Stimulated activated CD8-positive, alpha-beta memory T cell treated with anti-CD3 and anti-CD28 coated beads, Interleukin-4, amount 100 ng/mL, for 24 hours (primary cell): ENCODE measurements at places on chromosomes 3 and 15.

GRCh38 chr3:44509393-44509921 is 32.0 kb upstream of the ZNF445 start:
- no peak for DNase-seq

GRCh38 chr15:92316586-92317295 is 76.9 kb upstream of the ST8SIA2 start:
- no peak for DNase-seq

GRCh38 chr3:54932606-54933005 is 4.7 kb upstream of the LRTM1 start:
- no peak for DNase-seq

GRCh38 chr15:40352281-40352901 is 1.6 kb downstream of the PHGR1 start:
- DNase-seq: no peak

DNA sequence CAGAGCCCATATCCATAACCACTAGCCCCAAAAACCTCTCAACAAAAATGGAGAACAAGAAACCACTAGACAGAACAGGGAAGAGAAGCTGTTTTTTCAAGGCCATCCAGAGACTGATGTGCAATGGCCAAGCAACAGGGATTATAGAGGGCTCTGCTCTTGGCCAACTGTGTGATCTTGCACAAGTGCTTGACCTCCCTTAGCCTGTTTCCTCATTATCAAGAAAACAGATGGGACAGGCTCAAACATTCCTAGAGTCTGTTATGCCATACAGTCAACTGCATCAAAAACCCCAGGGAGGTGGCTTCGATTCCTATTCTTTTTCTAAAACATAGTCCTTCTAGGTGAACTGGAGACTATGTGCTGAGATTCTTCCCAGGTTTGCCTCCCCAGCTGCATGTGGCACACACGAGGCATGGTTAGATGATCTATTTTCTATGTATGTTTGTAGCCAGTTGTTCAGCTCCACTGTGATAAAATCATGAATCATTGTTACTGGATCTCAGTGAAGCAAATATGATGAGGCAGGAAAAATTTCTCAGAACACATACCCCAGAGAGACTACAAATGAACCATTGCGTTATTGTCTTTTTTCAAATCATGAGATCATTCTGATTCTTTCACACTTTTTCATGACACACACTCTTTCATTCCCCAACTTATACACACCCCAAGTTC is 132.9 kb upstream of the TGFBR2 start:
- no peak for DNase-seq

GRCh38 chr3:71858503-71859122 is 73.7 kb upstream of the PROK2 start:
- no peak for DNase-seq

GRCh38 chr3:32302601-32303398 is 64.3 kb downstream of the CMTM8 start:
- DNase-seq: no peak

DNA sequence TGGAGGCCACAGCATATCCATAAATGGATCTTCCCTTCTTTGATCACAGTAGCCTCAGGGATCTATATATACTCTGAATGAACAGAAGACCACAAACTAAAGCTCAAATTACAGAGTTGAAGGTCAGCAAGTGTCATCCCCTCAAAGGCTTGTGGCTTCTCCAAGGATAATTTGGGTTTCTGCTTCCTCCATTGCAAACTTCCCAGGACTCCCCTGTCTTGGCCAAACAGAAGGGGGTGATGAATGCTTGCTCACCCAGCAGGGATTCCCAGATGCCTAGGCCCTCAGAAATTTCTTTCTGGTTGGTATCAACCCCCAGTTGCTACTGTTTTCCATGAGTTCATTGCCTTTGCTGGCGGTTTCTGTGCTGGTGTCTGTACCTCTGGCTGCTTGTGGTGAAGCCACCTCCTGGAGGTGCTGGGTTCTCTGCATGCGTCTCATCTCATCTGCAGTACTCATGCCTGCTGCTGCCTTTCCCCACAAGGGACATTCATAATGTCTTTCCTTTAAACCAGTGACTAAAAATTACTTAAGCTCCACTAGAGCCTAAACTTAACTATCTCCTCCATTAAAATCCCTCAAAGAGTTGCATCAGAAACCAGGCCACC is 17.7 kb downstream of the ENTPD3 start:
- no peak for DNase-seq

GRCh38 chr15:40063563-40064011 is 24.6 kb upstream of the SRP14 start:
- no peak for DNase-seq

DNA sequence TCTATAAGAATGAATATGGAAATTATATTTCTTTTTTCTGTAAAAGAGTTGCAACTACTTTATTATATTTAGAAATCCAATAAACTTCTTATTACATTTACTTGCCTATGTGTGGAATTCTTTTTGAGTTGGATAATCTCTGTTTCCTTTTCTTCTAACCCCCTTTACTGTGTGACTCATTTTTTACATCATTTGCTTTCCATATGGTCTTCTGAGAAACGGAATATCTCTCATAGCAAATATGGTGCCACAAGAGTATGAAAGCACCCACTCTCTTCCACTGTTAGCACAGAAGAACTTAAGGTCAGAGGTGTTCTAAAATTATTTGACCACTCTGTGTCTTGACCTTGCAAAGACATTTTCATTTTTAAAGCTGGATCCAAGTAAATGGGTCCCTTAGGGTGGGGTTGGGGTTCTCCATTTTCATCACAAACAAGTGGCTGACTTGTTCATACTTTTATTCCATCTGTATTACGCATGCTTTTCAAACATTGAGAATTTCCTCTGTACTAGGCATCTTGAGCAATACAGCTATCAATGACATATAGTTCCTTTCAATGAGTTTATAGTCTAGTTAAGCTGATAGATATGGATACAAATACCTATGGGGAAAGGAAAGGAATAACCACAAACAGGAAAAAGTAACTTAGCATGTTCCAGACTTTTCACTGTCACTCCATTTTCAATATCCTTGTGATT is 281.1 kb upstream of the TPRG1 start:
- no peak for DNase-seq

- no peak for DNase-seq
These were observed 24.0 kb downstream of the STX19 start for GRCh38 chr3:94004301-94004910.

GRCh38 chr3:46283881-46284450 is 41.7 kb downstream of the CCR3 start:
- DNase-seq: no peak

DNA sequence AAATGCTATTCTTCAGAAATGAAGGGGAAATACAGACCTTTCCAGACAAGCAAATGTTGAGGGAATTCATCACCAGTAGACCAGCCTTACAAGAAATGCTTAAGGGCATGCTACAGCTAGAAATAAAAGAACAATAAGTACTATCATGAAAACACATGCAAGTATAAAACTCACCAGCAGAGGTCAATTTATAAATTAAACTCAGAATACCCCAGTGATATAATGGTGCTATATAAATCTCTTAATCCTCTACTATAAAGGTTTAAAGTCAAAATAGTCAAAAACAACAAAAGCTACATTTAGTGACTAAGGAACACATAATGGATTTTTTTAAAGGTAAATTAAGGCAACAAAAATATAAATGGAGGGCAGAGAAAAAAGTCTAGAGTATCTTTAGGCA is 142.5 kb downstream of the CPNE4 start:
- no peak for DNase-seq

- no peak for DNase-seq
These were observed 204.5 kb upstream of the SLCO3A1 start for GRCh38 chr15:91649016-91649415.

- DNase-seq: no peak
These were observed 107.9 kb upstream of the DLG1 start for GRCh38 chr3:197406266-197406665.

DNA sequence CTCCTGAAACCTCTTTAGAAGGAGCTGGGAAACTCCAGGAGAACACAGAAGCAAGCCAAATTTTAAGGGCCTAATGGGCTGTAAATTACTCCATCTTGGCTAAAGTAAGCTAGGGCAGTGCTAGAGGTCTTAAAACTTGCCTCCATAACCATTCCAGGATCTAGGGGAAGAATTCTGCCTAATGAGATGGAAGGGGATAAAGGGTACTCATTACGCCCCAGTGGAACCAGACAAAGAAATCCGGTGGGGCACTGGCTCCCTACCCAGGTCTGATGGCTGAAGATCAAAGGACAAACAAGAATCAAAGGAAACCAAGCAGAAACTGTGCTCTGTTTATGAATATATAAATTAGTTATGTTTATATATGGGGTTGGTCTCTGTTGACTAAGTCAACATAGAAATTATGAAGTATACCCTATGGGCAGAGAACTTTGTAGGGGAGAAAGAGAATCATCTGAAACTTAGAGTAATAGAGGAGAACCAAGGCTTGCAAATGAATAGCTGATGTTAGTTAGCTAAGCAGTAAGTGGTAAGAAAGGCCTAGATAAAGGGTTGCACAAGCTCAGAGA is 57.8 kb downstream of the NCEH1 start:
- DNase-seq: no peak

GRCh38 chr3:124451630-124452317 is 278.5 kb upstream of the UMPS start:
- no peak for DNase-seq

- DNase-seq: no peak
These were observed 29.3 kb downstream of the PPP2R3A start for GRCh38 chr3:135994708-135995337.

DNA sequence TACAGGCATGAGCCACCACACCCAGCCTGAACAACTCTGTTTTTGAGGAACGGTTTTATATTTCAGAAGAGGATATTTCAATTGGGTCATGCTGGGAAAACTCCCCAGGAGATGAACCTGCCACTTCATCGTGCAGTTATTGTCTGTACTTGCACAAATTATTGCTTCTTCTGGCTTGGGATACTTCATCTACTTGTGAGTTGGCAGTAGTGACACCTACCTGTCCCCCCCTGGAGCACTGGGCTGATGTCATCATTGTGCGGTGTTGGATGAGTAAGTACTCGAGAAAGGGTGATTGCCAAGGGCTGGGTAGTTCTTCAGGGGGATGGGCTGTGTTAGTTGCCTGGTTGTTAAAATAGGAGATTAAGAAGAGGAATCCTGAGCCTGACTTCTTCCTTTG is 85.1 kb upstream of the SAMMSON start:
- no peak for DNase-seq

DNA sequence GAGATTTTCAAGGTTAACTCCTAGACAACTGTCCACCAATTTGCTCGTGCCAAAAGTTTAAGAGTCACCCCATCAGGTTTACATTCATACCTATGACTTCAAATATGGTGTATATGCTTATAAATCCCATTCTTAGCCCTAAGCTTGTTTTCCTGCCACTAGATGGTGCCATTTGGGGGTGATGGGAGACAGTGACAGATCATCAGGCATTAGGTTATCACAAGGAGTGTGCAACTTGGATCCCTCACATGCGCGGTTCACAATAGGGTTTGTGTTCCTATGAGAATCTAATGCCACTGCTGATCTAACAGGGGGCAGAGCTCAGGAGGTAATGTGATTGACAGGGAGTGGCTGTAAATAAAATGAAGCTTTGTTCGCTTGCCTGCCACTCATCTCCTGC is 182.7 kb downstream of the CNTN6 start:
- DNase-seq: no peak

GRCh38 chr3:178439504-178439903 is 96.7 kb upstream of the KCNMB2 start:
- no peak for DNase-seq

- DNase-seq: no peak
These were observed 30.5 kb downstream of the ATP2B2 start for GRCh38 chr3:10474847-10475246.

GRCh38 chr3:173618703-173619102 is 221.2 kb downstream of the NLGN1 start:
- no peak for DNase-seq

GRCh38 chr3:5768281-5768945 is 580.9 kb downstream of the EDEM1 start:
- DNase-seq: no peak

DNA sequence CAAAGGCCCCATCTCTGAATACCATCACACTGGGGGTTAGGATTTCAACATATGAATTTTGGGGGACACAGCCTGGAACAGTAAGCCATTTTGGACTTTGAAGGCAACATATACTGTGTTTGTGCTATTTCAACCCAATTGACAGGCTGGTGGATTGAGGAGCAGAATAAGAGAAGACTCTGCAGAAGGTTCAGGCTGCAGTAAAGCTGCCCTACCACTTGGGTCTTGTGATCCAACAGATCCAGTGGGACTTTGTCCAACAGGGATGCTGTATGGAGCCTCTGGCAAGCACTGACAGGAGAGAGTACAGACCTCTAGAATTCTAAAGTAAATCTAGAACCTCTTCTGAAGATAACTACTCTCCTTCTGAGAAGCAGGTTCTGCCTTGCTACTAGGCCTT is 1.1 kb upstream of the BCL2L10 start:
- no peak for DNase-seq

- no peak for DNase-seq
These were observed 203.3 kb downstream of the MFSD1 start for GRCh38 chr3:159005137-159005536.

DNA sequence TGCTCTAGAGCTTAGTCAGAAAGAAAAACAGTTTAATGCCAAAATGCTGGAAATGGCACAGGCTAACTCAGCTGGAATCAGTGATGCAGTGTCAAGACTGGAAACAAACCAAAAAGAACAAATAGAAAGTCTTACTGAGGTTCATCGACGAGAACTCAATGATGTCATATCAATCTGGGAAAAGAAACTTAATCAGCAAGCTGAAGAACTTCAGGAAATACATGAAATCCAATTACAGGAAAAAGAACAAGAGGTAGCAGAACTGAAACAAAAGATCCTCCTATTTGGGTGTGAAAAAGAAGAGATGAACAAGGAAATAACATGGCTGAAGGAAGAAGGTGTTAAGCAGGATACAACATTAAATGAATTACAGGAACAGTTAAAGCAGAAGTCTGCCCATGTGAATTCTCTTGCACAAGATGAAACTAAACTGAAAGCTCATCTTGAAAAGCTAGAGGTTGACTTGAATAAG is 150.5 kb upstream of the LRRFIP2 start:
- no peak for DNase-seq

DNA sequence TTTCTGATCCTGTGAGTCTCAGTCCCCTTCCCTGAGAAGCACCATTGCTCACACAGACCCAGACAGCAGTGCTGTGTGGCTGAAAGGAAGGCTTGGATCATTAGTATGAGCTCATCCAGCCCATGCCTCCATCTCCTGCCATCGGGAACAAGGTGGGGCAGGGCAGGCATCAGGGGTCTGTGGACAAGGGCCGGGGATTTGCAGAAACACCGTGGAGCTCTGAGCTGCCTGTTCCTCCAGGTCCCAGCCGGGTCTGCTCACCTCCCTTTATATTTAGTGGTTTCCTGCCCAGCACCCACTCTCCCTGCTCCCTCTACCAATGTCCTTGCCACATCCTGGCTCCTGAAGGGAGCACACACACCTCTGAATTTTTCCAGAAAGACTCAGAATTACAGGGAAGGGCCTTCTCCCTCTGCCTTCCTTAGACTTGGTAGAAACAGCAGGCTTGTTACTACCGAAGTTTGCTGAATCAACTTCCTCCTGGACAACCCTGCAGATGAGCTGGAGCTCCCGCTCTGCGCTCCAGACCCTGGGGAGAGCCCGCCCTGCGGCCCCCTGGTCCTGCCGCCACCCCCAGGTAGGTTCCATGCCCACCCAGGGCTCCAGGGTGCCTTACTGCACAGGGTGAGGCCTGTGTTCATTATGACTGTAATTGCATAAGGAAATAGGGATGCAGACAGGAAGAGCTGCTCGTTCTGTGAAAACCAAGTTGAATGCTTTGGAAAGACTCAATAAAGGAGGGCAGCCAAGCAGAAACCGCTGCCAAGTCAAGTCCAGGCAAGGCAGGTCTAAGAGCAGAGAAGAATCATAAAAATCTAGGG is 128.1 kb downstream of the NSMCE3 start:
- no peak for DNase-seq

GRCh38 chr15:62631076-62631724 is 411.3 kb upstream of the TPM1 start:
- DNase-seq: no peak
